Bronchial smooth muscle cell (primary cell): ENCODE measurements at places on chromosomes 6 and 20. TPM values are rescaled to one million over a fixed set of nuclear protein-coding genes. Genes with fewer than 3 reads are reported as not detected.

Gene TRIM40
- total RNA-seq = not detected in 2 replicates

Gene CUL7
- 40.1 and 58.3 TPM in 2 replicates for total RNA-seq

Gene BTN1A1
- under 0.01 TPM in 1 of 2 replicates, not detected in the other for total RNA-seq

Gene PIM1
- total RNA-seq = 6.0 and 14.8 TPM in 2 replicates

Gene RSPO3
- total RNA-seq = 0.77 and 2.7 TPM in 2 replicates

Gene SEMG1
- not detected in 2 replicates for total RNA-seq

Gene OR2H1
- not detected in 2 replicates for total RNA-seq
